ENCODE measurements at places on chromosomes 6 and 20. TPM values are rescaled to one million over a fixed set of nuclear protein-coding genes. Genes with fewer than 3 reads are reported as not detected.

The MAS1 gene
- not detected for total RNA-seq

The ATRN gene
- 19.2 TPM for total RNA-seq

The PRL gene
- total RNA-seq: not detected

The GSTA5 gene
- total RNA-seq: not detected

The OR2H2 gene
- total RNA-seq: not detected

The IL20RA gene
- not detected for total RNA-seq

The SLC22A23 gene
- total RNA-seq: 8.9 TPM

The CRISP2 gene
- not detected for total RNA-seq
